Subcutaneous adipose tissue (tissue), 4 donors: ENCODE measurements at places on chromosomes 4 and X. TPM values are rescaled to one million over a fixed set of nuclear protein-coding genes. Genes with fewer than 3 reads are reported as not detected.

GLRA2 gene
- total RNA-seq: not detected

AIMP1 gene
- 35.1 TPM for total RNA-seq

SPATA18 gene
- 5.9 TPM for total RNA-seq

ZGRF1 gene
- total RNA-seq: 5.8 TPM
